NCI-H187 (cell line): ENCODE measurements at places on chromosomes 7 and 10.

- DNase-seq = no peak
Measured at GRCh38 chr10:8315619-8316021, 261.1 kb downstream of the GATA3 start.

DNA sequence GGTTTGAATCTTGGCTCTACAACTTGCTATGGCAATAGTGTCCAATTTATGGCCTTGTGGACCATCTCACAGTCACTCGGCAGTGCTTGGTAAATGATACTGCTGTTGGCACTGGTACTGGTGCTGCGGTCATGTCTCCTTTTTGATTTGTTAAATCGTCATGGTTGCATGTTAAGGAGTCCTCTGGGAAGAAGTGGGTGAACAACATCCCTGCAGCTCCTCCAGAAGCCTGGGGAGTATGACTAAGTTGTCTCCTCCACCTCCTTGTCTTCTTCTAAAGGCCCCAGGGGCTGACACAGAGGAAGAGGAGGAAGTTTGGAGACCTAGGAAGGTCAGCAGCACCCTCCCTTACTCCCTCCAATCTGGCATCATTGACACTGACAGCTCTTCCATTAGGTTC is 8.5 kb downstream of the ITPRIP start:
- no peak for DNase-seq

- DNase-seq = no peak
Measured at GRCh38 chr10:34121781-34122622, 693.1 kb downstream of the PARD3 start.

GRCh38 chr10:37125191-37125732 is at the start of gene ANKRD30A:
Gene ANKRD30A (plus strand): TSS chr10:37125598. CDS start chr10:37125788, 190 bp downstream.
- DNase-seq = no peak

- DNase-seq = no peak
Measured at GRCh38 chr7:154183482-154183881, 131.3 kb downstream of the DPP6 start.

DNA sequence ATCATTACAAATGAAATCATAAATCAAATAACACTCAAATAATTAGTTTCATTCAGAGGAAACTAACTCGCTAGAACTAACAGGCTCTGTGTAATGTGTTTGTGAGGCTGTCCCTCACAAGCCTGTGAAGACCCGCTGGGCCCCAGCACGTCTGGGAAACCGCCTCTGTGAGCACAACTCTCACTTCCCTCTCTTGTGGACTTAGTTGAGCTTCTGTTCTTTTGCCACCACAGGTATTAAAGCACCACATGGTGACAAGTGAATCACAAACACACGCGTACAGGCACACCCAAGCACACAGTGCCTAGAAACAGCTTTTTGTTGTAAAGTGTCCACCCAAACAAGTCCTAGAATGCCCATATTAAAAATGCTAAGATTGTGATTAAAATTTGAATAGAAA is 51.0 kb downstream of the ZNF777 start:
- DNase-seq = no peak

GRCh38 chr10:99555825-99556523 is 23.2 kb downstream of the NKX2-3 start:
- DNase-seq = no peak

DNA sequence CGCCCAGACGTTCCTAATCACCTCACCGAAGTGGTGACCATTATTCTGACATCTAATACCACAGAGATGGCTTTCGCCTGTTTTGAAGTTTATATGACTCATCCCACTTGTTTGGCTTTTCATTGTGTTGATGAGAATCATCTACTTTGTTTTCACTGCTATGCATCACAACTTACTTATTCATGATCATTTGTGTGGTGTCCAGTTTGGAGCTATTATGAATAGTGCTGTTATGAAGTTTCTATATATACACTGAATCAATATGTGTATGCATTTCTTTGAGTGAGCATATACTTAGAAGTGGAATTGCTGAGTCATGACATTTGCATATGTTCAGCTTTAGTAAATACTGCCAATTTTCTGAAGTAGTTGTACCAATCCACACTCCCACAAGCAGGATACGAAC is 38.6 kb upstream of the TNKS2 start:
- no peak for DNase-seq

DNA sequence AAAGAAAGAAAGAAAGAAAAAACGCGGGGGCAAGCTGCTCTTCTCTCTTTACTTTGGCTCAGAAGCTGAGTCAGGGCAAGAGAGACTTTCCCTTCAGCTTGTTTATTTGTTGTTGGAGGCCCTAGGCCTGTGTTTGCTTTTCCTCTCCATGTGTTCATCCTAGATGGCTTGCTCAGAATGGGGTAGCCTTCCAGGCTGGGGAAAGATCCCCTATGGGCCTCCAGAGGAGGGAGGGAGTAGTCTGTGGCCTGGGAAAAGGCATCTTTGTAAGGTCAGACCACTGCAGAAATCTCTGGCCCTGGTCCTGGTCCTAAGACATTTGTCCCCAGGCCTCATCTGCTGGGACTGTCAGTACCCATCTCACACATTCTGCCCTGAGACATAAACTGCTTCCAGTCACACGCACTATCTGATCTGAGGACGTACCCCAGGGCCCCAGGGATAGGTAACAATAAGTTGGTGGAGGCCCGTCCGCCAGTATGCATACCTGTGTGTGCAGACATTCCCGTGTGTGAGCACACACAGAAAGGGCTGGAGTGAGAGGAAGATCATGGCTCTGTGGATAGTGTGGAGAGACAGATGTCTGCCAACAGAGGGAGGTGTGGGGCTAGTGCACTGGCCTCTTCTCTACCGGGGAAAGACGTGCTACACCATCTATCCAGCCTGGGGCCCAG is 4.9 kb upstream of the SCD start:
- DNase-seq = no peak

DNA sequence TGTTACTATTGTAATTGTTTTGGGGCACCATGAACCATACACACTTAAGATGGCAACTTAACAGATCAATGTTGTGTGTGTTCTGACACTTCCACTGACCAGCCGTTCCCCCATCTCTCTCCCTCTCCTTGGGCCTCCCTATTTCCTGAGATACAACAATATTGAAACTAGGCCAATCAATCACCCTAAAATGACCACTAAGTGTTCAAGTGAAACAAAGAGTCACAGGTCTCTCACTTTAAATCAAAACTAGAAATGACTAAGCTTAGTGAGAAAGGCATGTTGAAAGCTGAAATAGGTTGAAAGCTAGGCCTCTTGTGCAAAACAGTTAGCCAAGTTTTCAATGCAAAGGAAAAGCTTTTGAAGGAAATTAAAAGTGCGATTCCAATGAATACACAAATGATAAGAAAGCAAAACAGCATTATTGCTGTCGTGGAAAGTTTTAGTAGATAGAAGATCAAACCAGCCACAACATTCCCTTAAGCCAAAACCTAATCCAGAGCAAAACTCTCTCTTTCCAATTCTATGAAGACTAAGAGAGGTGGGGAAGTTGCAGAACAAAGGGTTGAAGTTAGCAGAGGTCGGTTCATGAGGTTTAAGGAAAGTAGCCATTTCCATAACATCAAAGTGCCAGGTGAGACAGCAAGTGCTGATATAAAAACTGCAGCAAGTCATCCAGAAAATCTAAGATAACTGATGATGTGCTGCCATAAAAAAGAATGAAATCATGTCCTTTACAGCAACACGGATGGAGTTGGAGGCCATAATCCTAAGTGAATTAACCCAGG is 90.6 kb downstream of the MTPN start:
- DNase-seq = no peak

DNA sequence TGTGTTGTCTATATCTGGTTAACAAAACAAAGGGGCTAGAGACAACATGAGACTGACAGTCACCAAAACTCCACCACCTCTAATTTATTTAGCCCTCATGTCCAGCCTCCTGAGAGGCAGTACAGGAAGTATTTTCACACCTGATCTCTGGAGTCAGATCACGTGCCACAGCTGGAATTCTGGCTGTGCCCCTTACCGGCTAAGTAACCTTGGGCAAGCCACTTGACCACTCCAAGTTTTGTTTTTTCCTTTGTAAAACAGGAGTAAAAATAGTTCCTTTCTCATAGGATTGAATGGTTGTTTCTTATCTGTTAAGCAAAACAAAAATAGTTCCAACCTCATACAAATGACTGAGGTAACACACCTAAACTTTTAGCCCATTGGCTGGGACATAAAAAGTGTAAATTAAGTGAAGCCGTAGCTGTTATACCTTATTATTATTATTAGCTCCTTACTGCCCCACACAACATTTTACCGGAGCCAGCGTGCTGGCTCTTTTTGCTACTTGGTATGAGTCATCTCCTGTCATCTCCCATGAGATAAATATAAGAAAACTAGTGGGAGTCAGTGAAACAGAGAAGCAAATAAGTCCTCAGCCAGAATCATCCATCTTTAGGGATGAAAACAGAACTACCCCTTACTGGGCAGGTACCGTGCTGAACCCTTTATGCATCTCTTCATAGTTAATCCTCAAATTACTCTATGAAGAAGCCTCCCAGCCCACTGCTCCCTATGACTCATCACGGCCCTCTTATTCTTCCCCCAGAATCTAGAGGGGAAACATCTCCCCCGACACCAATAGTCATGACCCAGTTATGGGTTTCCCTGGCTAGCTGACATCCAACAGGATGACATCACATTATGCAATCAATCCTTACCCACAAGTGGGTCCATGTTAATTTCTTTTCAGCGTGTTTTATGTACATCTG is 44.9 kb downstream of the PPP1R3C start:
- DNase-seq = no peak

GRCh38 chr10:128058750-128059134 is 67.5 kb downstream of the MKI67 start:
- DNase-seq = no peak

DNA sequence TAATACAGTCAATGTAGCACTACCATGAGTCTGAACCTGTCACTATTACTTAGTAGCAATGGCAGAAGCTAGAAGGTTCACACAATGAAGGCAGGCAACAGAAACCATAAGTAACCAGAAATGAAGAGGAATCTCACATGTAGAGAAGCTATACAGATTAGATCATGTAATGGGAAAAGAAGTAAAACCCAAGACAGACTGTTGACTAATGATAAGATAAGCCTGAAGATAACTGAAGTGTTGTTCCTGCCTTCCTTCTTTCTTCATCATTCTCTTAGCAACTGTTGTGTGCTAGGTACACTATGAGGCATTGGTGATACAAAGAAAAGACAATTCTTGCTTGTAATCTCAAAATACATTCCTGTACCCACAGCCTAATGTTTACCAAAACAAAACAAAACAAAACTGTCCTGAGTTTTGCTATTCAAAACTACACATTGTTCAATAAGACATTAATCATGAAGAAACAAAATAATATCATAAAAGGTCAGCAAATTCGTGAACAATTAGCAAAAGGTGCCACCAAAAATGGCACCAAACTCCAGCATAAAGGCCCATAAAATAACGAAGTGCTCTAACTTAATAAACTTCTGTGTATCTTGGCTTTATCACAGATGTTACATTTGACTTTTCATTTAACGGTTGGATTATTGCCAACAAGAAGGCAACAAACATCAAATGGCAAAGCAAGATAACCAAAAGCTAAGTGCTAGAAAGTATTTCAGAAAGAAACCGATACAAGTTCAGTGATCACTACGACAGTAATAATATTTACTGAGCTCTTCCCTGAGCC is 27.1 kb downstream of the ZNF800 start:
- DNase-seq = no peak

GRCh38 chr10:70619271-70620019 is 16.9 kb upstream of the PRF1 start:
- DNase-seq = no peak

DNA sequence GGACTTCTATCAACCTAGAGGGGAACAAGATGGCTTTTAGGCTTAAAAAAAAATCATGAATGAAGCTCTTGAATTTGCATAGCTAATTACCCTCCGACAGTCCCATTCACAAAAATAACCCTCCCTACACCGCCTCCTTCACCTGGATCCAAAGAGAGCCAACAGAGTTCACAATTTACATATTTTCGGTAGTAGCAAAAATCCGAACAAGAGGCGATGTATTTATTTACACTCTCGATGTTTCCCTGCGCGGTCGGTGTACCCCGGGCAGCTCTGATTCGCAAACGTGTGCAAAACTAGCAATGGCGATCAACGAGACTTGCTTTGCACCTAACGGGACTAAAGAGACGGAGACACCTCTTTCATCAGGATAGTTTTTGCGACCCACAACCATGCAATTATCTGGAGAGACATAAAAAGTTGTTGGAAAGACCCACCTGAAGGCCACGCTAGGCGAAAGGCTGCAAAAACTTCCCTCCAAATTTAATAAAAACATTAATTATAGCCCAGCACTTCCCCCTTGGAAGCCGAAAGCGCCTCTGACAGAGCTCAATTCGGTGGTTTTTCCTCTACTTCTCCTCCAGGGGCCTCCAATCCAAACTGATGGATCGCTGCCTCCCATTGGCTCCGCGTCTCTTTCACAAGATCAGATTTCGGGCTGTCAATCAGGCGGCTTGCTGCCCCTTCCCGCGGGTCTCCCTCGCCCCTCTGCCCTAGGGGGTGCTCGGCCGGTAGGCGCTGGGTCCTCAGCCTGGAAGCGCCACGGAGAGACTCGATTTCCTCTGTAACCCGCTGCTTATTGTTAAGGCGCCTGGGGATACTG is at the start of gene ETV1:
ETV1 (minus strand) TSS at position 541 of the 823 bp plus-strand sequence. CDS start 614 bp downstream, outside the sequence.
- DNase-seq = peak; percentile 43

DNA sequence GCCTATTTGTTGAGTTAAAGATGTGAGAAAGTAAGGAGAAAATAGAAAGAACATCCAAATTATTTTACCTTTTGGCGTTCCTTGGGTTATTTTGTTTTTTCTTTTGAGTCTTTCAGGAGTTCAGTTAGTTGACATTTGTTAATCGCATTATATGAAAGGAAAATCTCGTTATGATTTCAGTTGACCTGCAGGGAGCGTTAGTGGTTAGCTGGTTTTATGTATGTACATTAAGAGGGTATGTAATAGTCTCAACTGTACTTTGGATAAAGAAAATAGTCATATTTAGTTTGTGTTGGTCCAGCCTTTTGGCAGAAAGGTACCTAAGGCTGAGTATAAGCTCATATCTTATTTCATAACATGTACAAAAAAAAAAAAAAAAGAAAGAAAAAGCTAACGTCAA is 4.0 kb downstream of the BMPER start:
- no peak for DNase-seq

- no peak for DNase-seq
Measured at GRCh38 chr10:21813946-21814345, 189.6 kb downstream of the DNAJC1 start.

GRCh38 chr7:32259931-32260596 is 189.9 kb upstream of the PDE1C start:
- DNase-seq = no peak

DNA sequence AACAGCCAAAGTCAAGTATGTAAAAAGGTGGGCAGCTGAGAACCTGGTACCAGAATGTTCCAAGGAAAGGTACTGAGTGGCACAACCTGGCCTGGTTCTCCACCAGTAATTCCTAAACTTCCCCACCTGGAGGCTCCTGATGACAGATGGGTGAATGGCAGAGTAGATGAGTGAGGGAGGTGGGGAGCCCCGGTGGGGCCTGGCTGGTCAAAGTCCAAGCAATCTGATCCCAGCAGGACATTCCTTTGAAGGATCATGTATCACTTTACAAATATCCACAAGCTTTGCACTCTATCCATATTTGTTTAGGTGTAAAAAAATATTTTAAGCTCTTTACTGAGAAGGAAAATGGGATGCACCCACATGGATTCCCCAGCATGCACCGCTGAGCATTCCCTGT is 250.2 kb downstream of the DPP6 start:
- no peak for DNase-seq
